ENCODE measurements at places on chromosomes 5 and 9. TPM values are rescaled to one million over a fixed set of nuclear protein-coding genes. Genes with fewer than 3 reads are reported as not detected.

MCCC2 gene
- 46.2 TPM for total RNA-seq

PKD2L2 gene
- not detected for total RNA-seq

LTC4S gene
- 25.3 TPM for total RNA-seq

PCDHB10 gene
- 6.3 TPM for total RNA-seq

IFNA21 gene
- total RNA-seq, result not detected

ENDOG gene
- total RNA-seq, result 5.6 TPM

- DNase-seq, result no peak
Observed at GRCh38 chr9:6525326-6526045, 112.5 kb downstream of the UHRF2 start.

GRCh38 chr5:91443023-91443422 lies 59.9 kb upstream of the ARRDC3 start:
- no peak for DNase-seq

DNA sequence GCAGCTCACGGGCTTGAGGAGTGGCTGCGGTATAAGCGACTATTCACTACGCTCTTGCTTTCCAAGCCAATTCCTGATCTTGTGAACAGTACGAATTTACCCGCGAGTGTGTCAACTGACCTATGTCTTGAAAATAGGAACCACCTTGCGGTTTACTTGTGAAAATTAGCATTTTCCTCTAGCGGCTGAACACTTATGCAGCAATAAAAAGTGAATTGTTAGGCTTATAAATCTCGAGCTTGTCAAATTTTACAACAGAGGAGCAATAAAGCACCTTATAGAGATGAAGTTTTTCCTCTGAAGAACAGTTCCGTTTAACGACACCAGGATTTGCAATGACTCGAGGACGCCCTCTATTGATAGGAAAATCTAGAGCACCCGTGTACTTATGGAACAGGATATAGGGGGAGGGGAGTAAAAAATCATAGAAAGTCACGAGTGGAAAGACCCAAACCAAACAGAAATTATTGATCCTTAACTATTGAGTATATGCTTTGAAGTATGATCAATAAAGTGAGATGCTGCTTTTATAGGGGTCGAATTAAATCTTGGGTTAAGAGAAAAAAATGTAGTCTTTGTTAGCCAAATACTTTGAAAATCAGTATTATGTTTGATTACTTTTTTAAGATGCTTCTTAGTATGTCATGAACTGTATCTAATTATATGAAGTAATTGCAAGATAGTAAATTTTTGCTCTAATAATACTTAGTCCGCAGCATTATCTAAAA lies 1.9 kb upstream of the RGMB start:
- DNase-seq, result peak; percentile 73

DNA sequence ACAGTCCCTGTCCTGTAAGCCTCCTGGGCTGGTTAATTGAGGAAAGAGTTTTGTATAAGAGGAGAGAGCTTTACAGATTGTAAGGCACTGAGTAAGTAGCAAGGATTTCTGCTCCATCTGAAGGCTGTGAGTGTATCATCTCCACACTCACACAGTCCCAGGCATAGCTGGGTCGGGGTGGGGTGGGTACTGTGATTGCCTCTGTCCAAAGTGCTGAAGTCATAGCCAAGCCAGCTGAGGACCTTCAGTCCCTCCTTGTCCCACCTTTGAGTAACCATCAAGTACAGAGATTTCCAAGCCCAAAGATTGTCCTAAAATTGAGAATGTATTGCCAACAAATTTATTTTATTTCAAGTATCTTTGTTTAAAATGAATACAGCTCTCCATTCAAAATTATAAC lies 5.5 kb upstream of the DNAJB5 start:
- peak; percentile 80 for DNase-seq

DNA sequence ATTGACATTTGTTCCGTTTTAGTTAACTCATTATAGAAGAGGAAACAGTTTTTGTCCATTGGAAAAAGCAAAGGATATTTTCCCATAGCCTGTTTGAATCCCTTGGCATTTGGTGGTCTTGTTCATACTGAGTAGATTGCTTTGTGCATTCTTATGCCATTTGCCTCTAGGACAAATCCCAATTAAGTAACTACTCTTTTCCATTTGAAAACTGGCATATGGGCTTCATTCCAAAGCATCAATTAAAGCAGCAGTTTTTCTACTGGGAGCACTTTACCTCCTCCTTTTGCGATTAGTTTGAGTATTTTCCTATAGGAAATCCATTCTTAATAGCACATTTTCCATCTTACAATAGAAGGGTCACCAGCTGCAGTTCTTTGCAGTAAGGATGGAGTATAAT lies 31.2 kb downstream of the GPR21 start:
- no peak for DNase-seq

DNA sequence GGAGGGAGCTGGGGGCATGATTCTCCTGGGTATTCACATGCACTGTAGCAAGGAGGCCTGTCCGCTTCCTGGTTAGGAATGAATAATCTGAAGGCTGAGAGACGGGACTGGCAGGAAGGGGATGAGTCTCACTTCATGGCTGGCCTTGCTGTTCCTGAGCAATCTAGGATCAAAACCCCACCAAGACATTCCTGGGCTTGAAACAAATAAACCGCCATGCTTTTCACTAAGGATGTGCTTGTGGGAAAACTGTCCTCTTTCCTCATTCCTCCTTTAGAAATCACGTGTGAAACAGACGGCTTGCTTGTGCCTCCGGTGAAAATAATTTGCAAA lies 132.8 kb downstream of the MACROH2A1 start:
- DNase-seq, result no peak

DNA sequence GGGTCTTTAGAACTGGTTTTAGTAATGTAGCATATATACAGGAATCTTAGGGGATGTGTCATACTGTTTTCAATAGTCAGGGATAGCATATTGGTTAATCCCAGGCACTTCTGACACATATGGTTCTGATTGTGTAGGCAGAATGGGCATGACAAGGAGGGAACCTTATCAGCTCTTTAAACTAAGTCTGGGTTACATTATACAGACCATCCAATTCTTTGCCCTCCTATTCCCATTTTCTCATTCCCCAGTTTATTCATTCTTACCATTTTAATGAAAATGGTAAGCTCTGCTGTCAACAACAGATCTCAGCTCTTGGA lies 85.1 kb downstream of the NDUFAF2 start:
- no peak for DNase-seq

DNA sequence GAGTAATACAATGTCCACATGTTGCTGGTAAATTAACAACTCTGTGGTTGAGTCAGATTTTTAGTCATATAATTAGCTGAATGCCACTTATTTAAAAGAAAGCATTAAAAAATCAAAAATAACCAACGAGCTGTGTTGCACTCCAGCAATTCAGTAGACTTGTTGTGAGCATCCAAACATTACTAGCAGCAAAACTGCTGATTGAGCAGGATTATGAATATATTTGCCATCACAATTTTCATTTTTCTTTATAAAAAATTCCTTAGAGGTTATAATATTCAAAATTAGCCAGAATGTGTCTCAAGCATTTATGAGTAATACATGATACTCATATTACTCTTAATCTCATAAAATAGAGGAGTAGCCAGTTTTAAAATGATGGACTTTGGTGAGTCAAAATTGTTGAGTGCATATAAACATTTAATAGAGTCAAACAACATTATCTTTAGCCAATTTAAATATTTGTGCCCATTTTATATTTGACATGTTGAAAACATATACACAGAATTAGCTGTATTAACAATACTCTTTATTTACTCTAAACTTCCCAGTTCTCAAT lies 44.0 kb downstream of the ST8SIA4 start:
- no peak for DNase-seq

- no peak for DNase-seq
Observed at GRCh38 chr9:87179553-87180340, 232.4 kb upstream of the GAS1 start.

- no peak for DNase-seq
Observed at GRCh38 chr5:66553916-66554575, 42.1 kb upstream of the MAST4 start.

Data from lung (tissue), 17 donors.